ENCODE measurements at places on chromosomes 6 and 20.
A peak's percentile ranks its signal among the peaks of the same experiment; 100 is the strongest.

DNA sequence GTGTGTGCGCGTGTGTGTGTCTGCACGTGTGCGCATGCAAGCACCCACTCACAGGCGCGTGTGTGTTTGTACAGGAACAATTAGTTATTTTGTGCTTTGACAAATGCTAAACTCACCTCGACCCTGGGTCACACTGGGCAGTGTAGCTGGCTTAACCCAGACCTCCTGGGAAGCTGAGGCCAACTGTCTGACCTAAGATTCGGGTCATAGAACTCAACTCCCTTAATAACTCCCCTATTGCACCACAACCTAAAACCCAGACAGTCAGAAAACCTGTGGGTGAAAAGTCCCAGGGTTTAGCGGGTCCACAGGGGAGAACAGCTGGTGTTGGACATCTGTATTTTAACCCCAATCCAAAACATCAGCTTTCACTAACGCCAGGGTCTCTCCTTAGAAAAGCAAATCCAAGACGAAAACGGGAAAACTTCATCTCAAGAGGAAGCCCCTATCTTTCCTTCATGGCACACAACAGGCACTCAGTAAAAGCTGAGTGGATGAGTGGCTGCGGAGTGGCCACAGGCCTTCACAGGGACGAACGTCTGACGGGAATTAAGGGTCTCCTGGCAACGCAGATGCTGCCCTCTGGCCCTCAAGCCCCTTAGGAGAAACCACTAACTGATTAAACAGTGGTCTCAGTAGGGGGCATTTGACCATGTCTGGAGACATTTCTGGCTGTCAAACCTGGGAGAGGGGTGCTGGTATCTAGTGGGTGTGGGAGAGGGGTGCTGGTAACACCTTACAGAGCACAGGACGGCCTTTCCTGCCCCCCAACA lies 4.5 kb downstream of the PMEPA1 start:
- no peak for DNase-seq

DNA sequence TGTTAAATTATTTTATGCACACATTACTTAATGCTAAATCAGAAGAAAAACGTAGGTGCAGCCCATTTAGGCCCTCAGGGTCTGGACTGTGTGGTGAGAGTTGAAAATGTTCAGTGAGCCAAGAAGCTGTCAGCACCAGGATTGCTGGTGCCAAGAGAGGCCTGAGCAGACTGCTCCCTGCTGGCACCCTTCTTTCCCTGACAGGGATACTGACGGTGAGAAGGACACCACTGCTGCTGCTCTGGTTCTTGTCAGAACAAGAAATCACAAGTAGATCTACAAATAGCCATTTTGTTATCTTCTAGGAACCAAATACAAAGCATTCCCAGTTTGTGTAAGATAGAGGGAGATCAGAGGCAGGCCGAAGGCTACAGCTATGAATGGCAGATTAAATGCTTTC lies 48.7 kb upstream of the CRISP1 start:
- no peak for DNase-seq

DNA sequence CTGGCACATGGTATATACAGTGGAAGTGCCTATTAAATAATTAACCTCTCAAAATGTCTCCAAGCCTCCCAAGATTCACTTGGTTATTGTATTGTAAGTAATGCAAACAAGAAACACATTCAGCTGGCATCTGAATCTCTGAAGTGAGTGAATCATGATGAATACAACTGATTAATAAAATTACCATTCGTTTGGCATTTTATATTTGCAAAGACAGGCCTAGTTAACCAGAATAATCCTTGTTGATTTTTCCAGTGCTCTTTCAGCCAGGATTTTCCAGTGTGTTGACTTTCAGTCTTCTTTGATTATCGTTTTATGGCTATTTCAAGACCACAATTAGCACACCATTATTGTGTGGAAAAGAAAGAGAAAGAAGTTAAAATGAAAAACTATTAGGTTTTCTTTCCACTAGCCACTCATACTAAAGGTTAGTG lies 20.3 kb downstream of the SLC22A2 start:
- no peak for DNase-seq

DNA sequence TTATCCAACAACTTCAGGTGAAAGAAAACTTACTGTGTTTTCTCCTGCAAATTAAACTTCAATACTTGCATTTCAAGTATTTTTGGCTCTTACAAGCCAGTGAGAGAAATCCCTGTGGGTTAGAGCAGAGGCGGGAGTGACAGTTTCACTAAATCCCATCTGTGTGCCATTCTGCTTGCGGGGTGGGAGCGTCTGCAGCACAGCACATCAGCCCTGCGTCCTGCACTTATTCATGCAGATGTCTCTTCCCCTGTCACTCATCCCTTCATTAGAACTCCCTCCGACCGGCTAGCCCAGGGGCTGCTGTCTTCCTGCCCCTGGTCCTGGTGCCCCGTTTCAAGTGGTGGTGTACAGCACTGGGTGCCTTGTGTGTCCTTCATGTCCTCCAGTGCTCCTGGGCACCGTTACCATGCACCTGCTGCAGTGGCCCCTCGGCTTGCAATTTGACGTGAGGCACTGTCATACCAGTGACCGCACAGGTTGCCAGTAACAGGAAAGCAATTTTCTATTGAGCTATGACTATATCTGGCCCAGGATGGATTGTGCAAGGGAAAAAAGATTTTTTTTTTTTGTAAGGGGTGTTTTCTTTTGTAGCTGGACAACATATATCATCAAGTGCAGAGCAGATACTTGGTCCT lies 59.4 kb downstream of the INSM1 start:
- peak; percentile 6 for DNase-seq

GRCh38 chr20:47191074-47191673 lies 165.3 kb downstream of the ZMYND8 start:
- DNase-seq: no peak

DNA sequence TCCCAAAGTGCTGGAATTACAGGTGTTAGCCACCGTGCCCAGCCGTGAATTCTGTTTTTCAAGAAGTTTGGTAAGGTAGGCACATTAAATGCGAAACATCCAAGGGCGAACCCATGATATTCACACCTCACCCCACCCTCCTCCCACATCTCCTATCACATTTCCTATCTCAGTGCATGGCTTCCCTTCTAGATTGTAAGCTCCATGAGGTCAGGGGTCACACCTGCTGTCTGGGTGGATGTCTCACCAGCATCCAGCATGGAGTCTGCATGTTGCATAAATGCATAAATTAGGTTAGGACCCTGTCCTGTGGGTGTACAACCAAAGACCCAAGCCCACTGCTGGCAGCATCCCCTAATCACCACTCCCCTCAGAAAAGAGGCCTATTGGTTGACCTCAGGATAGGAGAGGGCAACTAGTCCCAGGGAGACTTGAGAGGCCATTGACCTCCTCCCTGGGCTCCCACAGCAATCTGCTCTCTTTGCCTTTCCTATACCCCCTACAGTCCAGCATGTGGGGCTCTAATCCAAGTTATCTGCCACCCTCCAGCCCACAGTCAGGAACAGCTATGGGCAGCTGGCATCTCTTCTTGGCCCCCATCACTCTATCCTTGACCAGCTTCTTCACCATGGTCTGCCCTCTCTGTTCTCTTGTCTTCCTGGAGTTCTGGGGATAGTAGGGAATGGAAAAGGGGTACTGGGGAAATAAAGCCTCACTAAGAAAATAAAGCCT lies 4.2 kb downstream of the PRRT1 start:
- DNase-seq: no peak

GRCh38 chr20:45459606-45460005 lies 9.9 kb upstream of the WFDC2 start:
- DNase-seq: no peak

- DNase-seq: peak; percentile 34
These were observed 229.1 kb downstream of the PLCB1 start for GRCh38 chr20:8361006-8361652.

DNA sequence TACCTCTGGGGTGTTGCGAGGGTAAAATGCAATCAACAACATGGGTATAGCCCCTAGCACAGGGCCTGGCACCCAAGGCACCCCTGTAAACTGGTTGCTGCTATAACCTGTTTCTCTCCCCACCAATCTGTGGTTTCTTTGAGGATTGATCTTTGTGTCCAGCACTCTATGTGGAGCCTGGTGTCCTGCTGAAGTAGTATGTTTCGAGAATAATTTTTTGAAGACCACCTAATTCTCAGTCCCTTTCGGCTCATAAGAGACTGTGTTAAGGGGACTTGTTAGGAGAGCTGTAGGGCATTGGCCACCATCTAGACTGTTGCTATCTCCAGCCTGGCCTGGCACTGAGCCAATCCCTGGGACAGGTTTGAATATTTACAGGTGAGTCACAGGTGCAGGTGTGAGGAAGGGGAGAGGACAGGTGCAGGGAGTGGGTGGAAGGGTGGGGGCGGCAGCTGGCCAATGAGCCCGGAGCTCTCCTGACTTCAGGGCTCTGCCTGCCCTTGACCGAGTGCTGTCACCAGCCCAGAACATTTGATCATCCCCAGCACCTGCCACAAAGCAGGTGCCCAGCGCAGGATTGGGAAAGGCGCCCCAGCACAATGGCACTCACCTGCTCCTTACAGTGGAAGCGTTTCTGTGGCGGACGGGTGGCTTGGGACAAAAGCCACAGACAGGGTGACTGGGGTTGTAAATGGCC lies 8.1 kb upstream of the C20orf144 start:
- no peak for DNase-seq

DNA sequence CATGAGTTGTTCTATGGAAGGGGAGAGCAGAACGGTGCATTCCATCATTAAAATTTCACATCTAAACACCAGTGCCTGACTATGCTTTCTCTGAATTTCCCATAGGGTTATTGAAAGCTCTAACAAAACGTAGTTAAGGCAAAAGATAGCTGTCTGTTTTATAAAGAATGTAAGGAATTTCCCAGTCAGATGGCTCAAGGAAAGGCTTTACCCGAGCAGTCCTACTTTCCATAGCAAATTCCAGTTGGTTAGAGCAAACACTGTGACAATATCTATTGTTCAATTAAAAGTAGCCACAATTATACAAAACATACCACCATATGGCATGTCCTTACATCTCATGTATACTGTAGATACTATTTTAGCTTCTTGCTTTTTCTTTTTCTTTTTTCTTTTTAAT lies 1059.5 kb upstream of the FLRT3 start:
- no peak for DNase-seq

- DNase-seq: no peak
These were observed 44.4 kb downstream of the UQCC2 start for GRCh38 chr6:33667072-33667471.

- peak; percentile 75 for DNase-seq
These were observed 3.5 kb downstream of the AKIRIN2 start for GRCh38 chr6:87698547-87699006.

DNA sequence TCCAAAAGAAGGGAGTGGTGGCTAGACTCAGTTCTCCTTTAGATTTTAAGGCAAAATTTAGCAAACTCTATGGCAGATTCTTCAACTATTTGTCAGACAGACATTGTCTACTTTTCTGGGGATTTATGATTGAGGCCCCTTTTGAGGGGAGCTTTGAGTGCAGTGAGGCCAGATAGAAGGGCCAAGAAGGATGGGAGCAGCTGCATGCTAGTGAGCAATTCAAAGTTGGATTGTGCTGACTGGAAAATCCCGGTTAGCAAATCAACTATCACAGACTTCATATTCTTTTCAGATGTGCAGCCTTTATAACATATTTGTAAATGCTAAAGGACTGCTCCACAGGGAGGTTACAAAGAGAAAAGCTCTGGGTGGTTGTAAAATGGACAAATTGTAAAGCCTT lies 35.0 kb upstream of the ESR1 start:
- no peak for DNase-seq

DNA sequence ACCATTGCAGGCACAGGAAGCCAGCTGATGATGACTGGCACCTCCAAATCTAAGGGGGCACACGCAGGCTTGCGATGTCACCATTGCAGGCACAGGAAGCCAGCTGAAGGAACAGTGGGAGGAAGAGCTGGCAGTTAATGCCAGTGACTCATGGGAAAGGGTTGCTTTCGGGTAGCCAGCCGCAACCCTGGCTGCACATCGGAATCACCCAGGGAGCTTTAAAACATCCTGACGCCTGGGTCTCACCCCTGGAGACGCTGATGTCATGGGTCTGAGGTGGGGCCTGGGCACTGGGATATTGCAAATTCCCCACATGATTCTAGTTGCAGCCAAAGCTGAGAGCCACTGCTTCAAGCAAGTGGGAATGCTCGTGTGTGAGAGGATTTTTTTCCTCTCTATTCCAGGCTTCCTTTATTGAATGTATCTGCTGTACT lies 16.1 kb upstream of the CCN6 start:
- no peak for DNase-seq

DNA sequence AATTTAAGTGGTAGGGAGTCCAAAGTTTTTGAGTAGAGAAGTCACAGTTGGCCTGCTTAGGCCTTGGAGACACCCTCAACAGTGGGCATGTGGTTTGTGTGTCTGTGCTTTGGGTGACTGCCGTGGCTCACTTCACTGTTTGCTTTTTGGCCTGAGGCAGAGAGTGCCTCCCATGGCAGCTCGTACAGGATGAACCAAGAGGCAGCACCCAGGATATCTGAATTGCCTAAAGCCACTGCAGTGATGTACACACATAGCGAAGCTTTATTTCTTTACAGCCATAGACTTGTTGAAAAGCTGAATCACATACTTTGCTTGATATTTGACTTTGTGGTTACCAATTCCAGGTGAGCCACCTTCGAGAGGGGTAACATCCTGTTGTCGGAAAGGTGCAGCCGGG lies 21.6 kb downstream of the RREB1 start:
- no peak for DNase-seq

- DNase-seq: no peak
These were observed 53.9 kb downstream of the STX7 start for GRCh38 chr6:132458887-132459604.

GRCh38 chr6:87873556-87873955 lies 171.5 kb upstream of the AKIRIN2 start:
- DNase-seq: no peak

DNA sequence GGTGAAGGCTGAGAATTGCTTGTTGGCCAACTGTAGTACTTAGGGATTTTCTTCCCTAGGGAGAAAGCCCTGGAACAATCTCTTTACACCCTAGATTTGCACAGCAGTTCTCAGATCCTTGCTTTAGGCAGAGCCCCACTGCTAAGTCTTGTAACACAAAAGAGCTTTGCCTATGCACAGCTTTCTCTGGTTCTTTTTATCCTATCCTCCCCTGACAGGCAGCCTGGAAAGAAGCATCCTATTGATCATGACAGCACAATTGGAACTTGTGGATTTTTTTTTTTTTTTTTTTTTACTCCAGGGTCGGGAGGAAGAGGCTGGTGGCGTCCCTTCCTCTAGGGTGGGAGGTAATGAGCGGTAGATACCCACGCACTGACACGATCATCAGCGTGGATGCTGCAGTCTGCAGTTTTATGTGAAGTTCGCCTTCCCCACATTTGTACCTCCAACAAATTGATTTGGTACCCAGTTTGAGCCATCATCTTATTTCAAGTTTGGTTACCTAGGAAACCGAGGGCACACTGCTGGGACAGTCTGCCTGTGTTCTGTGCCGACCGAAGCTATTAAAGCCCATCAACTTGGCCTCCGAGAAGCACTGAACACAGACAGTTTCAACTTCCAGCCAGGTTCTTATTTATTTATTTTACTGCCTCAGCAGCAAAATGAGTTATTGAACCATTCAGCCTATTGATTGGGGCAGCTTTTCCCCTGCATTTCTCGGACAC lies 110.1 kb downstream of the NRN1 start:
- no peak for DNase-seq

DNA sequence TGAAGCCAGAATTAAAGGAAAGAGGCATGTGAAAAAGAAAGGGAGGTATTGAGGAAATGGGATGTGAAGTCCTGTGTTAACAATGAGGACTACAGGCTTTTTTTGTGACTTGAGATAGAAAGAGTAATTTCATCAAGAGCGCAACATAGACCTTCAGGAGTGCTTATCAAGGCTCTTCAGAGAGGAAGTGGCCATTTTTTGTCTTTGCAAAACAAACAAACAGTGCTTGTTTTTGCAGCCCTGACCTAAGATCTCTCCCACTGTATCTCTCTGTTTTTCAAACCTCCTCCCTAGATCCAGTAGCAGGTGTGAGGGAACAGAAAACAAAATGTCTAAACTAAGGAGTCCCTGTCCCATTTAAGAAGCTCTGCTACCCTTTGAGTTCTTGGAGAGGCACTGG lies 710.3 kb upstream of the MARCKS start:
- no peak for DNase-seq
